ENCODE measurements at places on chromosomes 7 and 10.

DNA sequence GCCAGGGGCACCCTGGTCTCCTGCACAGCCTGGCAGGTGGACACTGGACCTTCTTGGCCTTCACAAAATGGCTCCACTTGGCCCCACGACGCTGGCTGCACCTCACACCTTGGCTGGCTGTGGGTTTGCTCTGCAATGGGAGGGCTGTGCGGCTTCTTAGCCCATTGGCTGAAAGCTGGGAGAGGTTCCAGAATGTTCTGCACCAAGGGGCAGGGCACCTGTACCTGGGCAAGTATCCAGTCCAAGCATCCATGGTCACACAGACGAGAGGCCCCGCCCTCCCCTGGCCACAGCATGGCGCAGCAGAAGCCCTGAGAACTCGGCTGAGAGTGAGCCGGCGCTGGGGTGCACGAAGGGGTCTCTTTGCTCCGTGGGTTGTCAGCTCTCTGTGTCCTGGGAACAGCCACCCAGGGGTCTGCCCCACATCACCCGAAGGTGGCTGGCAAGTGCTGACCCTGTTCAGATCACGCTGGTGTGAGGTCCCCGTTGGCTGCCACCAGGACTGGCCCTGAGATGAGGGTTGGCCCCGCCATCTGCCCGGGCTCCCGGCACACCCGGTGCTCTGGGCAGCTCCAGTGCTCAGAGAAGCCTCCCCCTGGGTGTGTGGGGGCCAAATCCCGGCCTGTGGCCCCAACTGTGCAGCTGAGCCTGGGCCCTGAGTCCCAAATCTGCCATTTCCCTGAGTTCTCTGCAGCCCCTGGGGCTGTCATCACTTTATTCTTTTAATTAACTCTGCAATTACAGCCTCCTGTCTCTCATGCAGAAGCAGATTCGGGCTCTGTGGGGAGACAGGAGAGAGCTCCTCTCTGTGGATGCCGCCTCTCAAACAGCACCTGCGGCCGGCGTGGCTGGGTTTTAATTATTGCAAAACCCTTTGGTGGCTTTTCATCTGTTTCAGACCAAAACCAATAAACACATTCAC, 19.4 kb upstream of the ADGRA1 start:
- no peak for DNase-seq

DNA sequence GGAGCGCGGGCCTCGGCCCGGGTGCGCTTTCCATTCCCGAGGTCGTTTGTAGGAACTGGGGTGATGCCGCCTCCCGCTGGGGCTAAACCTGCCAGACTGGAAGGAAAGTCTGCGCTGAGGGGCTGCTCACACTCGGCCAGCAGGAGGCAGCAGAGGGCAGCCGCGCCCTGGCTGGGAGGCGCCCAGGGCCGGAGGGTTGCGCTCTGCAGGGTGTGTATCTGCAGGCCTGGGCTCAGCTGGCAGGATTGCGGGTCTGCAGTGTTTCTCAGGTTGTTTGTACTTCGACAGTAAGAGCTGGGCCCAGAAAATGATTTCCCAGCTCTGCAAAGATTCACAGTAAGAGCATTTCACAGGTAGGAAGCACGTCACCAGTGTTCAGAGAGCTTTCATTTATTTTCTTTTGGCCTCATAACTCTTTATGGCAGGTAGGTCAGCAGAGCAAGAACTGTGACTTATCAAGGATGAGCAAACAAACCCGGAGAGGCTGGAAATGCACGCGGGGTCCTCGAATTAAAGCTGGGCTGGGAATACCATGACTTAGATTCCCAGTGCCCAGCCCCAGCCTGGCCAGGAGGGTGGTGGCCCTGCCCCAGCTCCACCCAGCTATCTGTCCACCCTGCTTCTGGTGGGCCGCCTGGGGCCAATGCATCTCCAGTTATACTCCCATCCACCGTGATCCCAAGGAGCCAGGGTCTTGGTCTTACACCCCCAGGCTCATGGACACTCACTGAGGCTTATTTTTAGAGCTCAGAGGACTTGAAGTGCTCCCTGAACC, 15.2 kb upstream of the PPP2R2D start:
- no peak for DNase-seq

- no peak for DNase-seq
Observed at GRCh38 chr7:132548489-132549078, 27.7 kb downstream of the PLXNA4 start.

DNA sequence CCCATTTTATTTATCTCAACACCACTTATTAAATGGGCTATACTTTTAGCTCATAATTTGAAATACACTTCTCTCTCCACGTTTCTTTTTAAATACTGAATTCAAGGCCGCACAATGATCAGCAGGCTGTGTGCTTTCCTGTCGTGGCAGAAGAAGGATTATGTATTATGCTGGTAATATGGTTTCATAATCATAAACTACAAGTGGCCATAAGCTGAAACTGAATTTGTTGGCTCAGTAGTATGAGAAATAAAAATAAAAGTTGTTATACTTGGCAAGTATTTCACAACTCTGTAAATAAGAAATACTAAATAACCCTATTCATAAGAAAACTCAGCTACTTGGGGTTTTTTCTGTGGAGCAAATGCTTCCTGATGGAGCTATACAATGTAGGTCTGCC, 313.6 kb downstream of the DOCK4 start:
- no peak for DNase-seq

GRCh38 chr7:80826520-80827238, 92.2 kb downstream of the SEMA3C start:
- DNase-seq, result no peak

DNA sequence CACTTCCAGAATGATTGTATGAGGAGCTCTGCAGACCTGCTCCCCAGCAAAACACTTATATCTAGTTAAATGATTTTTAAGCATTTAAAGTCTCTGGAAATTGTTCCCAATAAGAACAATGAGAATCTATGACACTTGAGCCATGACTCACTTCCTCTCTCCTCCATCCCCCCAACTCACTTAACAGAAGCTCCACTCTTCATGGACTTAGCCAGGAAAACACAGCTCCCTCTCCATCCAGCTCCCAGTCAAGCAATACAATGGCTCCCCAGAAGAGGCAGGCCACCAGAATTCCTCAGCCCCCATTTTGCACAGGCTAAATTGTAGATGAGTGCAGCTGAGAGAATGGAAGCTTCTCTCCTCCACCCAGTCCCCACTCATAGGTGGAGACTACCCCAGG, 27.0 kb downstream of the AOC1 start:
- no peak for DNase-seq

- DNase-seq, result no peak
Observed at GRCh38 chr10:82210331-82210730, 335.3 kb downstream of the NRG3 start.

DNA sequence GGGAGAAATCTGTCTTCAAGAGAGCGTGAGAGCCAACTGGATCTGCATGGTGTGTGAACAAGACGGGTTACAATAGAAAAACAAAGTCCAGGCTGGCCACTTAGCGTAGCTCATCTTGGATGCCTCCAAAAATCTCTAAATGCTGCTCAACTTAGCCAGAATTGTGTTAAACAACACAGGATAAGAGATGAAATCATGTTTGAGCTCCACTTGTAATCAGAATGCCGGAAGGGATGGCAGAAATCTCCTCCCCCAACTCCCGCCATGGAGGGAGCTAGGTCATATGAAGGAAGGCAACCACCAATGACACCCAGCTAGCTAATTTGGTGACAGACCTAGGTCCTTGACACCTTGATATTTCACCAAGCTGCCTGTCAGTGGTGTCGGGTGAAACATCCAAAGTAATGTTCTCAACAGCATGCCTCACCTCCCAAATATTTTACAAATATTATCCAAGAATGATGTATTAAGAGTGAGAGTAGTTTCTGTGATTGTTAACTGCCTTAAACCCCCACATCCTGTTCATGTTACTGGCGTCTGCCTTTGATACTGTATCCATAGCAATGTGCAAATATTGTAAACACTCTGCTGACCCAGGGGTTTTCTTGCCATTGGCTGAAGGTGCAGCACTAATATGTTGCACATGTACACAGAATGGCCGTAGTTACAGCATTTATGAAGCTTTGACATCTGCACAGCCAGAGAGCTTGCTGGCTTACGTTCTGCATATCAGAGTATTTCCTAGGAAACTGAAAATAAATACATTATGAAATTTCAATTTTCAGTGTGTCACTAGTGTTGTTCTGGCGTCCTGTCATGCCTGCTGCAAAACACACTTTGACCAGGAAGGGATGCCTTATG, 25.8 kb downstream of the TMEM254 start:
- DNase-seq, result no peak

DNA sequence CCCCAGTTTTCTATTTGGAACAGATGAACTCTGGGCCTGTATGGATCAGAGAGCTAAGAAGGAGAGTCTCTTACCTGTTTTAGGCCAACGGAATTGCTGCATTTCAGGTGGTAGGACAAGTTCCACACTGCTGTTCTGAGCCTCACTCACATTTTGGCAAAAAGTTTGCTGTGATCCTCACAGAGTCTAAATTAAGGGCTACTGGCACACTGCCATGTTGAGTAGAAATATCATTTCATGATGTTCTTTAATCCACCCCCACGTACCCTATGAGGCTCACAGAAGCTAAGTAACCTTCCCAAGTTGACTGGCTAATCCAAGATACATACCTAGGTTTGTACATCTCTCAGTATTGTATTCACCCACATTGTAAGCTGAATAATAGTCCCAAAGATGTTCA, 447.2 kb downstream of the INHBA start:
- no peak for DNase-seq

DNA sequence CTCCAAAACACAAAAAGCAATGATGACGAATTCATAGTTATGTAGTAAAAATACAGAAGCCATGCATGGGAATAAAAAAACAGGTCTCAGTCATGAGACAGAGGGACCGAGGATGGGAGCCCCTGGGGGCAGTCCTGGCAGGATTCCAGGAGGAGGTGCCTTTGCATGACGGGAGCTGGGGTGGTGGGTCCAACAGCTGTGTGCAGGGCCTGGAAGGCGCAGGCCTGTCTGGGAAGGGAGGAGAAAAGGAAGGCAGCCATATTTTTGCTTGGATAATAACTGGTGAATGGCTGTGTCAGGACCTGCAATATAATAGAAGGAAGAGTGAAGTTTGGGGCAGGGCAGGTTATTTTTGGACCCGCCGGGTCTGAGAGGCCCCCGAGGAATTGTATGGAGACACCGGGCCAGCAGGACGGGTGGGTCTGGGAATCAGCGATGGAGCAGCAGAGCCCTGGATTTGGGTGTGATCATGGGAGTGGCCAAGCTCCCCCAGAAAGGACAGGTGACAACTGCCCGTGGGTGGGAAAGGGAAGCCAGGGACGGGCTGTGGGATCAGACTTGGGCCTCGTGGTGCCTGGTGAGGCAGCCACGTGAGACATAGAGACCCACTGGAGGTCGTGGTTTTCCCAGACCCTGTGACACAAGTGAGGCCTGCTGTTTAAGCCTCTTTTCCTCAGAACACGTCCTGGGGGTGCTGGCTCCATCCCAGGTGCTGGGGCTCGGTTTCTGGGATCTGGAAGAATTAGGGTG, 2.9 kb upstream of the JAKMIP3 start:
- no peak for DNase-seq

GRCh38 chr7:40221836-40222235, 87.0 kb downstream of the SUGCT start:
- no peak for DNase-seq
